ENCODE measurements at places on chromosomes 16 and 17.

GRCh38 chr16:1713933-1714332, 7.9 kb downstream of the MAPK8IP3 start:
- no peak for DNase-seq

GRCh38 chr16:71351558-71351901, 7.0 kb upstream of the CALB2 start:
- no peak for DNase-seq

GRCh38 chr17:68356520-68356919, 65.2 kb downstream of the ARSG start:
- no peak for DNase-seq

GRCh38 chr16:23944381-23944780, 108.6 kb downstream of the PRKCB start:
- DNase-seq = no peak

DNA sequence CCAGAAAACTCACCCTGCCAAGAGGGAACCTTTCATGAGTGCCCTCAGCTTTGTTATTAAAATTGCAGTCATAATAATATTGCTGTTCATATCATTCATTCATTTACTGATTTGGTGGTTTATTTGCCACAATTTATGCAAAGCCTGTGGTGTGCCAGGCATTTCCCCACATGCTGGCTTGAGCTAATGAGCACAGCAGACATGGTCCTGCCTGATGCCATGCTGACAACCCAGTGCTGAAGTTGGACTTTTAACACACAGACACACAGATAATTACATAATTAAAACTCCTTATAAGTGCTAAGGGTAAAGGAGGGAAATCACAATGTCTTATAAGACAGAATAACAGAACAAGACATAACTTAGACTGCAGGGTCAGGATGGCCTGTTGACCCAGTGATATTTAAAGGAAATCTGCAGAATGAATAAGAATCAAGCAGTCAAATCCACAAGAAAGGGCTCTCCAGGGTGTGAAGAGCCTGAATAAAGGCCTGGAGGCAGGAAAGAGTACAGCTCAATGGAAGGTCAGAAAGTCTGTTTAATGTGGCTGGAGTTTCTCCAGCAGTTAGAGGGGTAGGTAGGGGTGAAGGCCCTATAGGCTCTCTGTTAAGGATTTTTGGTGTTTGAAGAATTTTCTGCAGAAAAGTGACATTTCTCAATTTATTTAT, 196.9 kb upstream of the CDH11 start:
- no peak for DNase-seq

- no peak for DNase-seq
These were observed 6.6 kb downstream of the CDK3 start for GRCh38 chr17:76007131-76007849.

GRCh38 chr17:82949984-82950383, 110.2 kb upstream of the ZNF750 start:
- DNase-seq = no peak

GRCh38 chr16:79839466-79840341, 239.2 kb upstream of the MAF start:
- DNase-seq = no peak

- no peak for DNase-seq
These were observed 398.5 kb upstream of the DYNLRB2 start for GRCh38 chr16:80142281-80142680.

GRCh38 chr16:57688487-57688986, 6.1 kb upstream of the DRC7 start:
- DNase-seq = no peak

GRCh38 chr17:3613124-3613523, 3.9 kb upstream of the TRPV1 start:
- no peak for DNase-seq

- DNase-seq = no peak
These were observed 626 bp downstream of the PELP1 start for GRCh38 chr17:4703330-4703691.

- no peak for DNase-seq
These were observed 3.6 kb downstream of the ZNF646 start for GRCh38 chr16:31077592-31078396.

- DNase-seq = peak; percentile 75
These were observed 2.4 kb upstream of the ACSF2 start for GRCh38 chr17:50423553-50424159.

DNA sequence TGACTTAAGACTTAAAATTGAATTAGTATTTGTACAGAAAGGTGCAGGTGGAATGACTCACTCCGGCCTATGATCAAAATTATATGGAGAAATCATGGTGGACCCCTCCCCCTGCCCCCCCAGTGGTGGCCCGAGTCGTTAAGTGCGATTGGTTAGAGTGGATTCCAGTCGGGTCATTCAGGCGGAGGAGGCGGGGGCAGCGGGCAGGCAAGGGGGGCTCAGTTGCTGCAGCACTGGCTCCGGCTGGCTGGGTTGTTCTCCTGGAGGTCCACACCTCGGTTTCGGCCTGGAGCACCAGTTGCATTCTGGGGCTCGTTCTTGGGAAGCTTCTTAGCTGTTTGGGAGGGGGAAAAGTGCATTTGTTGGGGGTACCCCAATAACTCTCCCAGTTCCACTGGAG, 3.0 kb downstream of the HSPB9 start:
- no peak for DNase-seq

DNA sequence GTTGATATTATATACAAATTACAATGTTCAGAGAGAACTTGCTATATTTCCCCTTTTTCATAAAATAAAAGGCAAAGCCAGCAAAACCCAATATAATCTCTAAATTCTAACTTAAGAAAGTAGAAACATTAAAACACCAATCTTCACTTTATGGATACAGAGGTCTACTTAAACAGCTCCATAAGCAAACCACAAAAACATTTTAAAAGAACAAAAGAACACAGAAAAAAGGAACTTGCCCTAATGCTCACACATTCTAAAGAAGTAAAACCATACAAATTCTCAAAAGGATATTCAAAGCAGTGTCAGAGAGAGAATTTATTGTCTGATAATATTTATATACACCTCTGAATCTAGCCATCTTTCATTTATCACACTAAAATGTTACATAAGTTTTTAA, 606 bp downstream of the ABCA10 start:
- DNase-seq = no peak

GRCh38 chr17:32520104-32520701, 33.4 kb downstream of the CDK5R1 start:
- no peak for DNase-seq

DNA sequence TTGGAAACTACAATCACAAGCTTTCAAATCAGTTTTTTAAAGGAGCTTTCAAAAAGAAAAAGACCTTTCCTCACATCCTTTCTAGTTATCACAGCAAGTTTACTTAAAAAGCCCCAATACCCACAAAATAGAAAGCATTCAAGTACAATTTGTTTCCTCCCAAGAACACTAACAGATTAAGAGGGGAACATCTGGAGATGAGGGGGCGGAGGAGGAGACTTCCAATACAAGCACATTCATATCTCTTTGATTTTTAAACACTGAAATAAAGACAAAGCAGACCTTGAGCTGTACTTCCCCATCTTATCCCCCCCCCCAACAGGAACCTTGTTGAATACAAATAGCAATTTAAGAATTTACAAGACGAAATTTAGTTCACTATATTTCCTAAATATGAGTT, 2.0 kb downstream of the YWHAE start:
- no peak for DNase-seq

DNA sequence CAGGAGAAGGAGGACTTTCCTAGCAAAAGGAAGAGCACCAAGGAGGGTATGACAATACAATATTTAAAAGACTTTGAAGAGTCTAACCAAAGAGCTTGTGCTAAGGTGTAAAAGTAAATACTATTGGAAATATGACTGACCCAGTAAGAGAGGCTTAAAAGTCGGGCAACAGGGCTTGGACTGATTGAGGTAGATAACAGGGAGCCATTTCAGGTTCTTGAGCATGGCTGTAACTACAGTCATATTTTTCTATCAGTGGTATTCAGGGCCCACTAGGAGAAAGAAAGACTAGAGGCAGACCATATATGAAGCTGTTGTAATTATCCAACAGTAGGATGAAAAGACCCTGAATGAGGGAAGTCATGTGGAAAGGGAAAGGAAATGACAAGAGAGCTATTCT, 62.3 kb downstream of the SMURF2 start:
- DNase-seq = no peak

GRCh38 chr16:79750311-79750710, 149.8 kb upstream of the MAF start:
- no peak for DNase-seq

DNA sequence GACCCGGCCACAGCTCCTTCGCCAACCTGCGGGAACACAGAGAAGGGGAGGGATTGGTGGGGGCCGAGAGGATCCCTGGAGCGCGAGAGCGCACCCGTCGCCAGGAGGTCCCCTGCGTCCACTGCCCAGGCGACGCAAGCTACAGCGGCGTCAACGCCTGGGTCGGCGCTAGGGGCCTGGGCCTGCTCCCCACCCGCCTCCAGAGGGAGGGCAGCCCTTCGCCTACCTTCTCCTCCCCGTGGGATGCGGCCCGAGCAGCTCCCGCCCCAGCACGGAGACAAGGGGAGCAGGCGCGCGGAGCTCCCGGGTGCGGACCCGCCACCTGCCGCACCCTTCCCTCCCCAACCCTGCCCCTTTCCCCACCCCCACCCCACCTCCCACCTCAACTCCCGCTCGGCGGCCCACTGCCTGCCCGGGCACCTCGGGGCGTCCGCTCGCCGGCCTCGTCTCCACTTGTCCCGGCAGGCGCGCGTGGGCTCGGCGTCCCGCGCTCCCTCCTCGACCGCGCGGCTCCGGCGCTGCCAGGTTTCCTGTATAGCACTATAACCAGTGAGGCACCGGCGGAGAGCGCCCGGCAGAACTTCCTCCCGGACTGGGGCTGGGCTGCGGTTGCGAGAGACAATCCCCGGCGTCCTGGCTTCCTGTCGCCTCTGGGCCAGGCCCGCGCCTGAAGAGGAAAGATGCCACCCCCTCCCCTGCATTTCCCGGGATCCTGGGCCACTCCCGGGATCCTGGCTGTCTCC, 119.1 kb upstream of the SMURF2 start:
- DNase-seq = no peak

DNA sequence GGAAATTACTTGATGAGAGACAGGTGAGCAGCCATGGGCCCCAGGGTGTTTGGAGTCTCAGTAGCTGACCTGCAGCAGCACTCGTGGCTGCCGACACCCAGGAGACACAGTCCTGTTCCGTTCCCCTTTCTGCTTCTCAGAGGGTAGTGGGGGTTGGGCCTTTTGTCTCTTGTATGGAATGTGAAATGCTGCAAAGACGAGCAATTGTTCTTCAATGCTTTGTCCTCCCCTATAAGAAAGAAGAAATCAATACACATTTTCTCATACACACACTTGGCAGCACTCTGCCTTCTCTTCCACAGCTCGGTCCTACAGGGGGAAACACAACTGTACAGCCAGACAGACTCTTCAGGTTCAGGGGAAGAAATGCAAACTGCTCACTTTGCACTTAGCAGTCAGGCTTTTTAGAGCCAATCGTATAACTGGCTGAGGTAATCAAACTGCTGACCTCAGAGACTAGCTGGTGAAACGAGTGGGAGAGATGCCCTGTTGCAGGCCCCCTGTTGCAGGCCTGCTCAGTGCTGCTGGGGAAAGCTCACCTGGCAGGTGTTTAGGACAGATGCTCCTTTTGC, 96.7 kb downstream of the AATF start:
- no peak for DNase-seq

DNA sequence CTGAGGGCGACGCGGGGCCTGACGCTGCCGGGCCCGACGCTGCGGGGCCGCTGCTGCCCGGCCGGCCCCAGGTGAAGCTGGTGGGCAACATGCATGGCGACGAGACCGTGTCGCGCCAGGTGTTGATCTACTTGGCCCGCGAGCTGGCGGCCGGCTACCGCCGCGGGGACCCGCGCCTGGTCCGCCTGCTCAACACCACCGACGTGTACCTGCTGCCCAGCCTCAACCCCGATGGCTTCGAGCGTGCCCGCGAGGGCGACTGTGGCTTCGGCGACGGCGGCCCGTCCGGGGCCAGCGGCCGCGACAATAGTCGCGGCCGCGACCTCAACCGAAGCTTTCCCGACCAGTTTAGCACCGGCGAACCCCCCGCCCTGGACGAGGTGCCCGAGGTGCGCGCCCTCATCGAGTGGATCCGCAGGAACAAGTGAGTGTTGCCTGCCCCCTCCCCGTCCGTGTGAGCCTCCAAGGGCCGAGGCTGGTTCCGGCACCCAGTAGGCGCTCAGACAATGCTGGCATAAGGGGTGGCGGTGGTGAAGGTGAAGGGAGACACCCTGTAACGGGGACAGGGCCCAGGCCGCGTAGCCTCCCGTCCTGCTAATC, 676 bp downstream of the CPD start:
- no peak for DNase-seq

DNA sequence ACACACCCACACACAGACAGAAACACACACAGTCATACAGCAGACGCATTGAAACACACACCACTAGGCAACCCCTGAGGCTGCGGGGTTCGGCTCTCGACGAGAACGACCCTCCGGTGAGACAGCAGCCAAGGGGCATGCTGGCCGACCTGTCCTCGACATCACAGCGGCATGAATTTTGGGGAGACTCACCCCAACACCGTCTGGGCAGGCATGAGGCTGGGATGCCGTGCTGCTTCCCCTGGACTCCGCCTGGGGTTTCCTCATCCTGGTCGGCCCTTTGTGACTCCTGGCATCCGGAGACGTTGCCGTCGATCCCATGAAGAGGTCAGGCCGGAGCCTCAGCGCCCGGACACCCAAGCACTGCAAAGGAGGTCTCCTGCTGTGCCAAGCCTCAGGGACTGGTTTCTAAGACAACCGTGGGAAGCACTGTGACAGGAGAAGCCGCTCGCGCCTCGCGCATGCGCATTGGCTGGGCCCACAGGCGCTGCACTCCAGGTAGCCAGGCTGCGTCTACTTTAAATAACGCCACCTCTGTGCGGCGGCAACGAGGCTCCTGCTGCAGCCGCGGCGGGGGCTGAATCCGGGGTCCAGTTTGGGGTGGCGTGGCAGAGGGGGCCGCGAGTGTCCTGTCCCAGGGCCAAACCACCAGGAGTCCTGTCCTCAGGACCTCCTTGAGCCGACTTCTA, 13.8 kb upstream of the KCNJ18 start:
- no peak for DNase-seq

DNA sequence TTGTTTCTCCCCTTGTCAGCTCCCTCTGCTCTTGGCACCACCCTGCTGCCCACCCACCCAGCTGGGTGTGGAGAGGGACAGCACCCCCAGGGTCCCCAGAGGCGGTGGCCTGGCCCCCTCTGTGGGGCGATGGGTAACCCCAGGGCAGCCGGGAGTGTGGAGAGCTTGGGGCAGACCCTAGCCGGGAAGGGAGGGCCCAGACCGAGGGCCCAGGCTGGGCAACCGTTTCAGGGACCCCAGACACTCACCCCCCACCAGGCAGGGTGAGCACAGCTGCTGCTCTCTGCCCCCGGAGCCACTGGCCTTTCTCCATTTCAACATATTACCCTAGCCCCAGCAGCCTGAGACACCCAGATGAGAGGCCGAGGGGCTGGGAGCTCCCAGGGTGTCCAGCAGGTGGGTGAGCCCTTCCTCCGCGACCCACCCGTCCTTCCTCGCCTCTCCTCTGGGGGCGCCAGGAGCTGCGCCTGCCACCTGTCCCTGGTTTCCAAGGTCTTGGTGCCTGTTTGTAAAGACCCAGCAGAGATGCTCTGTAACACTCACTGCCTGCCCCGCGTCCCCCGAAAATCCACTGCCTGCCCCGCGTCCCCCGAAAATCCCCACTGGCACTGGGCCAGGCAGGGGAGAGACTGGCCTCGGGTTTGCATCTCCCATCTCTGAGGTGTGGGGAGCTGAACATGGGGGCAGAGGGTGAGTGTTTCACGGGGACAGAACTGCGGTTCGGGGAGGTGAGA, 45.4 kb downstream of the BAHCC1 start:
- no peak for DNase-seq

GRCh38 chr17:7839190-7839875, 5.3 kb downstream of the KDM6B start:
- DNase-seq = no peak

All from HS-27A (cell line).